NCI-H345 (cell line): ENCODE measurements at places on chromosomes 1 and 21.
A peak's percentile ranks its signal among the peaks of the same experiment; 100 is the strongest.

- no peak for DNase-seq
Observed at GRCh38 chr1:173440430-173440829, 36.7 kb upstream of the PRDX6 start.

DNA sequence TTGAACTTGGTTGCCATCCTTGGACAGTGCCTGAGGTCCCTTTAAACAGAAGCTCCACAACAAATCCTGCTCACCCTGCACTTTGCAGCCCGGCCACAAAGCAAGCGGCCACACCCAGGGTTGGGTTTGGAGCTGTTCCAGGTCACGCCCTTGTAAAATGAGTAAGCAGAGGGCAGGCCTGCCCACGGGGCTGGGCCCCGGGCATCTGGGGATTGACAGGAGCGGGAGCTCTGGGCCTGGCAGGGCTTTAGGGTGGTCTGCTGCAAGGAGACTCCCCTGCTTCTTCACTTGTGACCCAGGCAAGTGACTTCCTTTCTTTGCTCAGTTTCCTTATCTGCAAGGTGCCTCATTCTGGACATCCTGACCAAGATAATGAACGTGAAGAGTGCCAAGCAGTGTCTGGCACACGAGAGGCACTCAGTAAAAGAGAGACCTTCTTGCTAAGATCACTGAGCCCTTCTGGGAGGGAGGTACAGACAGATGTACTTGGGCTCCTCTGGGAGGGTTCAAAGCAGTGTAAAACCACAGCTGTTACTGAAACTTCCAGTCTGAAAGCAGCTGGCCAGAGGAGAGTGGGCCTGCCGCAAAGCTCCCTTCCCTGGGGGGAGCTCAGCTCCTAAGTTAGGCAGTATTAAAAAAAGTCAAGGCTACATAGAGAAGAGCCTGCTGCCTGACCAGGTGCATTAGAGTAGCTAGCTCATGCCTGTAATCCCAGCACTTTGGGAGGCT lies 2.6 kb downstream of the E2F2 start:
- peak; percentile 91 for DNase-seq

DNA sequence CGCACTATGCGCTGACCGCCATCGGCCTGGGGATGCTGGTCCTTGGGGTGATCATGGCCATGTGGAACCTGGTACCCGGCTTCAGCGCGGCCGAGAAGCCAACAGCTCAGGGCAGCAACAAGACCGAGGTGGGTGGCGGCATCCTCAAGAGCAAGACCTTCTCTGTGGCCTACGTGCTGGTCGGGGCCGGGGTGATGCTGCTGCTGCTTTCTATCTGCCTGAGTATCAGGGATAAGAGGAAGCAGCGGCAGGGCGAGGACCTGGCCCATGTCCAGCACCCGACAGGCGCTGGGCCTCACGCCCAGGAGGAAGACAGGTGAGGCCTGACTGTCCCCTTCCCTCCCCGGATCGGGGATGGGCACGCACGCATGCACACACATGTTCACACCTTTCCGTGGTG lies 31.9 kb upstream of the FHAD1 start:
- no peak for DNase-seq

GRCh38 chr1:175885326-175885725 lies 141.9 kb upstream of the TNR start:
- DNase-seq = no peak

DNA sequence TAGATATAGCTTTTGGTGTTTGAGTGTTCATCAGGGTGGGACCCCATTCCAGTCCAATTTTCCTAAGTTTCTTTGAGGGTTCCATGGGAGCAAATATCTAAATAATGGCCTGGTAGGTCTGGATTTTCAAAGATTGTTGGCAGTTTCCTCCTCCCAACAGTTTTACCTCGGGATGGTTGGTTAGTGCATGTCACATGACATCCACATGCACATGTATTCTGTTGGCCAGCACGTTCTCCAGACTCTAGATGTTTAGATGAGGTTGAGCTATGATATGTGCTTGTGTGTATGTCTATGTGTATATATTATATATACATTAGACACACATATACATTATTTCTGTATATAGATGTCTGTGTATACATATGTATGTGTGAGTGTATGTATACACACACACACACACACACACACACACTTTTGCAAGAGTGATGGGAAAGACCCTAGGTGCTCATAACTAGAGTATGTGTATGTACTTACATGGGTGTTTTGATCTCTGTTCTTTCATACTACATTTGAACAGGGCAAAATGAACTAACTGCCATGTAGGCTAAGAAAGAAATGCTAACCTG lies 5.6 kb downstream of the RGS4 start:
- DNase-seq = no peak
